ENCODE measurements at places on chromosomes 6 and 20.

GRCh38 chr20:19056909-19057308 is 155.5 kb upstream of the SLC24A3 start:
- DNase-seq = no peak

DNA sequence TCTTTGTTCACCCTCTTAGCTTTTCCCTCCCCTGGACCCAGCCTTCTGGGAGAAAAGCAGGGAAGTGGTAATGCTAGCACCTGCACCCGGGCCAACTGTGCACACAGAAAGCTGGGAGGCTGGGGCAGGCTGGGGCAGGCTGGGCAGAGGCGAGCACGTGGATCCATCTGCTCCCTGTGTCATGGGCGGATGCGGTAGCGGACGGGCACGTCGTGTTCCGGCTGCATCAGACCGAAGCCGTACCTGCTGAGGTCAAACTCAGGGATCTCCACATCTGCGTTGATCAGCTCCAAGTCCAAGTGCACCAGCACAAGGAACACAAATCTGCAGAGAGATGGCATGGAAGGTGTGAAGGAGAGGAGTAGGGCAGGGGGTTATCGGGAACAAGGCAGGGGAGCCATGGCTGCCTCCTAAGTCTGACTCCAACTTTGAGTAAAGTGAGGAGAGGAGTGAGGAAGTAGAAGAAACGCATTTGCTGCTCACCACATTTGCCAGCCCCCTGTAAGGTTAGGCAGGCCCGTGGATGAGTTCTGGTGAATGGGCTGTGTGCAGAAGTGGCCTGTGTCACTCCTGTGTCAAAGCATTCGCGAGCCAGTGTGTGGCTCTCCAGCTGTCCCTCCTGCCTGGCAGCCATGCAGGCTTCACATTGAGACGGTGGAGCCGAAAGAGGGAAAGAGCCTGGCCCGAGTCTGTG is 25.4 kb upstream of the KCNB1 start:
- DNase-seq = no peak

DNA sequence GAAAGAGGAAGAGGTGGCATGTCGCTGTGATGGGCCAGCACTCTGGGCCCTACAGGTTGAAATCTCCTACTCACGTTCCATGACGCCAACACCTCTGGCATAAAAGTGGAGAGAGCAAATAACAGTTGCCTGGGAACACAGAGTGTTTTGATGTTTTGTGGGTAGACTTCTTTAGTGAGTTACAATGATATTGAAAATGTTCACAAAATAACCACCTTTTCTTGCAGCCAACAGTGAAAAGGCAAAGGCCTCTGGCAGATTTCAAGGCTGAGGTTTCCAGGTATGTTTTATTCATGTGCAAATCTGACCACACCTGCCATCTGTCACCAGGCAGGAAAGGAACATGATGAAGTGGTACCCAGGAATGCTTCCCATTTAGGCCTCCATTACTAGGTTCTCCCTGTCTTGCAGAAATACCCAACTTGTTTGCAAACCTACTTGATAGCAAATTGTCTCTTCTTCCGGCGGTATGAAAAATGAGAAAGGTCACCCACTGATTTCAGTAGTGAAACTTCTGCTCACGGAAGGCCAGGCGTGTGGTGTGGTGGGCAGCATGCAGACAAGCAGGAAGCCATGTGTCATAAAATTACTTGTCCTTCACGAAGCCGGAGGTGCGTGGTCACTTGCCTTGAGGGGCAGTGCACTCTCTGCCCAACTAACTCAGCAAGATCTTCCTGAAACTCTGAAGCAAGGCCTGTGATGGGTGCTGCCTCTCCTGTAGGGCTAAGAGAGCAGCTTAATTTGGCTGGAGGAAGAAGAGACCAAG is 299.1 kb upstream of the PRDM1 start:
- no peak for DNase-seq

- DNase-seq = no peak
Measured at GRCh38 chr6:8608737-8609136, 173.4 kb upstream of the SLC35B3 start.

DNA sequence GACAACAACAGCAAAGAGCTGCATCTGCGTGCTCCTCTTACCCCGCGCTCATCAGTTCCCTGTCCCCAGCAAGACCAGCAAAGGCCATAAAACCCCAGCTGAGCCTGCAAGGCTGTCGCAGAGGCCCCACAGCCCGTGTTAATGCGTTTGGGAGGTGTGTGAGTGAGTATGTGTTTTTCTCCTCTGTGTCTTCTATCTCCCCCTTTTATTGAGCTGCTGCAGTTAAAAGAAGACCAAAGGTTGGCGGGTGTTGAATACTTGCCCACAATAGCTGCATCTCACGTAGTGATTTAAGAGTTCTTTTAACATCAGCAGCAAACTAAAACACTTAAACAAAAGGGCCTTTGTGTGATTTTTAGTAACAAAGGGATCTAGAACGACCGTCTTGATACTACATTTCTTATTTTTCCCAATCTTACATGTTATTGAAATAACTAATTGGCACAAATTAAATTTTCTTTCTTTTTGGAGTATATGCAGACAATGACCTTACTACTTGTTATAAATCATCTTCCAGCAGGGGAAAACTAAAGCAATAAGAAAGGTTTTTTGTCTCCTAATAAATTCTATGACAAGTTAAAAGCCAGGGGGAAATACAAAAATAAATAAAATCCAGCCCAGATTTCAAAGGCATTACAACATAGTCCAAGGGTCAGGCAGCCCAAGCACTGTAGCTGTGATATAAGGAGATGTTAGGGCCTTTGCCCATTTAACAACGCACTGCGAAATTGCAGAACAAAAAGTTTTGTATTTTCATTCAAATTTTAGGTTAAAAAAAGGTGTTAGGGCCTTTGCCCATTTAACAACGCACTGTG is 27.2 kb upstream of the CNKSR3 start:
- DNase-seq = no peak

GRCh38 chr6:25027221-25027916 is 91.6 kb upstream of the RIPOR2 start:
- no peak for DNase-seq

DNA sequence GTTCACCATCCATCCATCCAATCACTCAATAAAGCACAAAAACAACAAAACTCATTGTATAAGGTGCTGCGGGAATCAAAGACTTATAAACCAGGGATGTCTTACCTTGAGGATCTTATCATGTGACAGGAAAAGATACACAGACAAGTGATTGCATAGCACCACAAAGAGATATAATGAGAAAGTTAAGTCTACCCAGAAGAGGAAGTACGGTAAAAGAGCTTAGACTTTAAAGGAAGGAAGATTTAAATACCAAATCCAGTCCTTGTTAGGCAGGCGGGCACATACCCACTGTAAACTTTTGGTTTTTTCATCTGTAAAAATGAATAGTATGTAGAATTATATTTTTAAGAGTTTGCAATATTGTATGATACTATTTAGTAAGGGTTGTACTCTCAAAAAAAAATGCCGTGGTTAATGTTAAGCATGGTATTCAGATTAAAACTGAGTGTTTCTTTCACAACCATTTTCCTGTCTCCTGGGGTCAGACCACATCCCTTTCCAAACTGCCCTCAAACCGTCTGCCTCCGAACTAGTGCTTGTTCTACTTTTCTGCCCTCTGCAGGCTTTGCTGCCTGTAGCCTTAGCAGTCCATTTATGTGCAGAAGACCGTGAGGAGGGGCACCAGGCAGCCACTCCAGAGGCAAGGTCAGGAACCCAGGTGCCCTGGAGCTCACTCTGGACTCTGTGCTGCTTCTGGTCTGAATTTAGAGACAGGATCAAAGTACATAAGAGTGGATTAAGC is 179.5 kb upstream of the SYNDIG1 start:
- DNase-seq = no peak

GRCh38 chr6:44649365-44650025 is 262.0 kb downstream of the CDC5L start:
- no peak for DNase-seq
